Stomach (tissue), 19 donors: ENCODE measurements at places on chromosomes 5 and 9.

DNA sequence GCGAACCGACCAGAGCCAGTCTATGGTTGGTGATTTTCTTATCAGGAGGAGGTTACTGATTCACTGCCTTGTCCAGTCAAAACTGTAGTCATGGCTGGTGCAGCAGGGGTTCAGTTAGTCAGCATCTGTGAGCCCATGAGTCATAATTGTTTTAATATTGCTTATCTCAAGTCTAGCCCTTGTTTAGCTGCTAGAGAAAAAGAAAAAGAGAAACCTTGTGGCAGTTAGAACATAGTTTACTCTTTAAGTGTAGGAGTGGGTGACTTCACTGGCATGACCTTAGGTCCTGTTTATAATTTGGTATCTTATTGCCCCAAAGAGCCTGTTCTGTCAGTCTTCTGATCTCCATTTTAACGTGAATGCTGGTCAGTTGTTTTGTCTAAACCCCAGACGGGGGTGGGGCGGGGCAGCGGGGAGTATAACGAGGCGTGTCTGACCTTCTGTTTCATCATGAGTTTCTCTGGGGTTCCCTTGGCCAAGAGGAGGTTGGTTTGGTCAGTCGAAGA, 76.9 kb upstream of the NFIL3 start:
- DNase-seq = no peak

- DNase-seq = no peak
Measured at GRCh38 chr5:38257308-38258041, 884 bp upstream of the EGFLAM start.

DNA sequence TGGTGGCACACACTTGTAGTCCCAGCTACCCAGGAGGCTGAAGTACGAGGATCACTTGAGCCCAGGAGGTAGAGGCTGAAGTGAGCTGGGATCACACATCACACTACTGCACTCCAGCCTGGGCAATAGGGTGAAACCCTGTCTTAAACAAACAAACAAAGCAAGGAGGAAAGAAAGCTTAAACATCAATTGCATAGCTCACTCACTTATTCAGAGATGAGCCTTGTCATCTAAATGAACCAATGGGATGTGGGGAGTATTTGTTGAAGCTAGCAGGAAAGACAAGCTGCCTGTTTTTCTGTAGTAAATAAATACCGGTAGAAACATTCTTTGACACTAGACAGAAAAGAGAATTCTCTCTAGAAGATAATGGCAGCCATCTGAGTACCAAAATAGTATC, 161.0 kb upstream of the SLC12A2 start:
- DNase-seq = no peak

GRCh38 chr9:95008151-95008771, 281.8 kb downstream of the AOPEP start:
- no peak for DNase-seq

- DNase-seq = no peak
Measured at GRCh38 chr9:128142061-128142460, 7.2 kb upstream of the LCN2 start.

DNA sequence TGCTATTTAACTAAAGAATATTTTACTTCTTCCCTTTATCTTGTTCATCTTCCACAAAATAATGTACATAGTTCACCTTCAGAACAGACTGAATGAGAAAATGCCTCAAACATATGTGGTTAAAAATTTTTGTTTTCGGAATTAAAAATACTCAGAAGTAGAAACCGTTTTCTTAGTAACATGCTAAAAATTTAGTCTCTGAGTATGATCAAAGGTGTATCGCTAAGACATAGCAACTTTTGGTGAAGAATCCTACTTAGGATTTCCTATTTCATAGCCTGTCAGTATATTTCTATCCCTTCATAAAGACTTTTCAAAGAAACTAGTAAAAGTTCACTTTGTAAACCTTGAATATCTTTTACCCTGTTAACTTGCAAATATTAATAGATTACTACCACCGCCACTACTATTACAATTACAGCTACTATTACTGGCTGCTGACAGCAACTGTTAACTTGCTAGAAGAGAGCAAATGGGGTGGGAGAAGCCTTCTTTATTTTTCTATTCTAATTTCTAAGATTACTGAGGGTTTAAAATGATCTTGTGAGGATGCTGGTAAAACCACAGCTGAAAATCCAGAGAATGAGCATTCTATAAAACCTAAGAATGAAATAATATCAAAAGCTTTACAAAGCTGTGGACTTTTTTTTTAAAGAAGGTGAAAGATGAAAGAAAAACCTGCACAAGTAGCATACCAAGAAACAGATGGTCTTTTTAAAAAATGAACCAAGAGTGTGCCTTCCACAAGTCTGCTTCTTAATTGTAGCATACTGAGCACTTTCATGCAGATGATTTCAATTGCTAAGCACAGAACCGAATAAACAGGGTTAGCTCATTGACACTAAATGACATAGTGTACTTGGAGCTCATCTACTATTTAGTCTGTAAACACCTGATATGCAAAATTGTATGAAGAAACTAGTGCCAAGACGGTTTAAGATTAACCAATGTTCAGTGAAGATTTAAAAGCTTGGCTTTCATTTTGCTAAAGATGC, 246.3 kb upstream of the EFNA5 start:
- DNase-seq = no peak

DNA sequence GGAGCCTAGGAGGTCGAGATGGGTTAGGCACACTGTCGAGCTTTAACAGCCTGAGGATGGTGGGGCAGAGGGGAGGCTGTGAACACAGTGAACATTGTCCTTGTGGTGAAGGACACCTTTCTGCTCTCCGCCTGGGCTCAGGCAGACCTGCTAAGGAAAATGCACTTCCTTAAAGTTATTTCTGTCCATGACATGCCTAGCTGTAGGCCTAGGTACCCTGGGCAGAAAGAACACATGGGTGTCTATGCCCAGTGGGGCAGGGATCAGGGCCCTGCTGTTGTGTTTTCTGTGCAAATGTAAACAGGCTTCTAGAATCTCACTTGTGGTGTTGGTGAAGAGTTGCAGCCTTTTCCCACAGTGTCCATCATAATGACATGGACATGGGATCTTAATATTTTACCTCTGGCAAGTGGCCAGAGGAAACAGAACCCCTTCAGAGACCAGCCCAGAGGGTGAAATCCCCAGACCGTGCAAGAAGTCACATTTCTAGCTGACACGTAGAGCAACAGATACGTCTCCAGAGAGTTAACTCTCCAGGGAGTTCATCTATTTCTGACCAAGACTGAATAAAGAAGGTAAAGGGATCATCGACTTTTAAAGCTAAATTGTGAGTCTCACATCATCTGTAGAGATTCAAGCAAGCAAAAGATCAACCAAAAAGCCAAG, 79.2 kb downstream of the C9orf152 start:
- no peak for DNase-seq

DNA sequence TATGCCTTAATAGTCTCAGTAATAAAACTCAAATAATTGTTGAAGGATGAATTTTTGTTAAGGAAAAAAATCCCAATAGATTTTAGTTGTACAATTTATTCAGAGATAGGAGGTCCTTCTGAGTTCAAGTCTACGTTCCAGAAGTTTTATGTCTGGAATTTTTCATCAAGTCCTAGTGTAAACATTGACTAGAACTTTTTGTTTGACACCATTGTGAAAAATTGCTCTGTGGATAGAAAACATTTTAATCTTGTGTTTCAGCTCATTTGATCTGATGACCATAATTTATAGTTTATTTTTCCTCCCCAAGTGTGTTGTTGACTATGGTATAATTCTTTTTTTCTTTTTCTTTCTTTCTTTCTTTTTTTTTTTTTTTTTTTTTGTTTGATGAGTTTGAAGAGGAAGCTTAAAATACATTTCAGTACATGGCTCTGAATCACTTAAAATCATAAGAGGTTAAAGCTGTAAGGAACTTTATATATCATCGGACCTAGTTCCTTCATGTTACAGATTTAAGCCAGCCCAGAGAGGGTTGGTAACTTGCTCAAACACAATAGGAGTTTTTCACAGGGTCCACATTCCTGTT, 20.7 kb downstream of the ITGA1 start:
- no peak for DNase-seq

- DNase-seq = no peak
Measured at GRCh38 chr9:132677976-132678375, 7.7 kb downstream of the GTF3C4 start.

DNA sequence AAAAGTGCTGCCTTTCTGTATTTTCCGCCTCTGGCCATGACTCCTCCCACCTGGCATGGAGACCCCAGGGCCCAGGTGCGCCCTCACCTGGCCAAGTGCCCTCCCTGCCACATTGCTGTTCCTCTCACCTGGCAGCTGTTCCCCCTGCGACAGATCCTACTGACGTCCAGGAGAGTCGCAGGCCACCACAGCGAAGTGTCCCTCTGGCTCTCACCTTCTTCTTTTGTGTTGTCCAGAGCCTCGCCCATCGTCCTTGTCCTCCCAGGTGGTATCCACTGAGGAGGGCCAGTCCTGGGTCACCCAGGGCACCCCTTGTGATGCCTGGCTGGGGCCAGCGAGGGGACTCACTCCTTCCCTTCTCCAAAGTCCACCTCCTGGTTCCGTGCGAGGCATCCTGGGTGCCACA, 2.6 kb downstream of the NKD2 start:
- DNase-seq = peak; percentile 62

DNA sequence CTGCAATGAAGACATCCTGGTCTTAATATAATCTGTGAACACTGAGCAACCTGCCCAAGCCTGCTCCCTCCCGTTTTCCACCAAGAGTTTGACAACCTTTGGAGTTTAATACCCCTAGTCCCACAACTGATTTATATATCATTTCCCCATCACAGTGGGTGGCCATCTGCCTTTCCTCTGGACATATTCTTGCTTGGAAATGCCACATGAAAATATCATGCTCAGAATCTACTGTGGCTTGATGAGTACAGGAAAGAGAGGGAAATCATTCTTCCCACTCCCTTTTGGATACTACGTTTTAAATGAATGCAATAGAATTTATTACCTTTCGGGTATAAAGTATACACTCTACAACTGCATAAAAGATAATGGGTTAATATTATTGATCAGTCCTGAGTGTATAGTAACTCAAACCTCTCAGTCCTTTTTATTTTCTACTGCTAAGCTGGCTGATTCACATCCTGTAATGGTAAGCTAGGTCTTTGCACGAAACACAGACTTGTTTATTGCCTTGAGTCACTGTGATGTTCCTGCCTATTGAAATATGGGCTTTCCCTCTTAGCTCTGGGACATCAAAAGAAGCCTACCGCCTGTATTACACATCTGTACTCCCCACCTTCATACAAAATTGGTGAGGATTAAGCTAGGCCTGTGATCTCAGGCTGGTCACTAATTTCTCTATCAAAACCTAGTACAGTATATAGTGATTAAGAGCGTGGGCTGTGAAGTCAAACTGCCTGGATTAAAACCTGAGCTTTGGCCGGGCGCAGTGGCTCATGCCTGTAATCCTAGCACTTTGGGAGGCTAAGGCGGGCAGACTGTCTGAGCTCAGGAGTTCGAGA, 67.6 kb upstream of the NR5A1 start:
- no peak for DNase-seq

DNA sequence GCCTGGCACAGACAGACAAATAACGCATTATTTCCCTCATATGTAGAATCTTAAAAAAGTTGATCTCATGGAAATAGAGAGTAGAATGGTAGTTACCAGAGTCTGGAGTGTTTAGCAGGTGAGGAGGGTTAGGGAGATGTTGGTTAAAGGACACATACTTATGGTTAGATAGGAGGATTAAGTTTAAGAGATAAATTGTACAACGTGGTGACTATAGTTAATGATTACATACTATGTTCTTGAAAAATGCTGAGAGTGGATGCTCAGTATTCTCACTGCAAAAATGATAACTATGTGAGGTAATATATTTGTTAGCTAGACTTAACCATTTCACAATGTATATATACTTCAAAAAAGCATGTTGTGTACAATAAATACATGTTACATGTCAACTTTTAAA, 38.0 kb downstream of the CERT1 start:
- no peak for DNase-seq

GRCh38 chr5:120614531-120615180, 150.6 kb downstream of the PRR16 start:
- DNase-seq = no peak

- no peak for DNase-seq
Measured at GRCh38 chr5:147081311-147081764, 153.5 kb upstream of the STK32A start.

- DNase-seq = no peak
Measured at GRCh38 chr5:80755626-80756025, 100.8 kb upstream of the DHFR start.

GRCh38 chr5:153865016-153865415, 173.7 kb downstream of the FAM114A2 start:
- no peak for DNase-seq

DNA sequence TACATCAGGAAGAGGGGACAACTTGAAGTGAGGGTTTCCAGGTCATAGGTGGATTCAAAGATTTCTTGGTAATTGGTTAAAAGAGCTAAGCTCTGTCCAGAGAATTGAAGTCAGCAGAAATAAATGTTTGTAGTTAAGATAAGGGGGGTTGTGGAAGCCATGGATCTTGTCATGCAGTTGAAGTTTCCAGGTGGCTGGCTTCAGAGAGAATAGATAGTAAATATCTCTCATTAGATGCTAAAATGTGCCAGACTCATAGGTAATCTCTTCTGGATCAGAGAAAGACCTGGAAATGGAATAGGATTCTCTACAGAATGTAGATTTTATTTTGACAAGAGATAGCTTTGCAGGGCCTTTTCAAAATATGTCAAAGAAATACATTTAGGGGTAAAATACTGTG, 491.7 kb downstream of the PRR16 start:
- no peak for DNase-seq

GRCh38 chr9:129141066-129142041, 30.1 kb downstream of the PTPA start:
- peak; percentile 88 for DNase-seq

DNA sequence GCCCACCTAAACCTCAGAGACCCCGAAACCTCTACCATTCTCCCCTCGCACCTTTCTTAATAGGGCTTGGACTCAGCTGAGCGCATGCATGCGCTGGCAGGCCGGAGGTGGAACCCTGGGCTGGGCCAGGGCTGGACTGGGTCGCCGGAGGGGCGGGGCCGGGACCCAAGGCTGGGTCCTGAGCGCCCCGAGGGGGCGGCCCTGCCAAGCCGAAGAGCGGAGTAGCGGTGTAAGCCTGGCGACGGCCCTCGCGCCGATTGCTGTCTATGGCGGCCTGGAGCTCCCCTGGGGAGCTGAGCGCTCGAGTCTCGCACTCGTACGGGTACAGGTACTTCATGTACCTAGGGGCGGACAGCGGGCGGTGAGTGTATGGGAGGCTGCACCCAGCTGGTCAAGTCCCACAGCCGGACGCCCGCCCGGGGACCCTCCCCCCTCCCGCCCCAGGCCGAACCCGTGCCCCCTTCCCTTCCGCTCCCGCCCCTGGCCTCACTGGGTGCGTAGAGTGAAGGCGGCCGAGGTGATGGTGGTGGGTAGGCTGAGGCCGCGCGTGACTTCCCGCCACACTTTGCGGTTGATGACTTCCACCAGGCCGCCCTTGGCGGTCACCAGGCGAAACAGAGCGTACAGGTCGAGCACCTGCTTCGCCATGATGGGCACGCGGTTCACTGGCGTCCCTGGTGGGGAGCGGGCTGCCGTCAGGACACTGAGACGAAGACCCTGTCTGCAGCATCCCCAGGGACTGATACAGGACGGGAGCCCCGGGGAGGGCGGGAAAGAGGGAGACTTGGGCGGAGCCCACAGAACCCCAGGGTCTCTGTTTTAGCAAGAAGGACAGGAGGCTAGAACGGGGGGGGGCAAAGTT, 3.3 kb upstream of the DCTN3 start:
- no peak for DNase-seq

- DNase-seq = no peak
Measured at GRCh38 chr9:81621118-81621517, 68.2 kb downstream of the TLE1 start.
